Activated CD4-positive, alpha-beta T cell treated with anti-CD3 and anti-CD28 coated beads, Interleukin-10, Interleukin-2, amounts not matched to agents 100 ng/mL and 50 ng/mL, durations not matched to agents 16 hours and 8 hours (primary cell): ENCODE measurements at places on chromosomes 6 and 20.
A peak's percentile ranks its signal among the peaks of the same experiment; 100 is the strongest.

DNA sequence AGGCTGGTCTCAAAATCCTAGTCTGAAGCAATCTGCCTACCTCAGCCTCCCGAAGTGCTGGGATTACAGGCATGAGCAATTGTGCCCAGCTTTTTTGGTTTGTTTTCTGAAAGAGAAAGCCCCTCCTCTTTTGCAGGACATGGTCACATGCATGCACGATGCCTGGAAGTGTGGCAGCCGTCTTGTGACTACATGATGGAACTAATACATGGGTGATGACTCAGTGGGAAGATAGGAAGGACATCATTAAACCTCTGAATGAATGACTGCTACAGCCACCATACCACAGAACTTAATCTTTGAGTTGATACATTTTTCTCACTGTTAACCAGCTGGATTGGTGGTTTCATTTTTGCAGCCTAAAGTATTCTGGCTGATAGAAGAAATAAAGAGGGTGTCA, 13.4 kb upstream of the CTNNBL1 start:
- DNase-seq, result peak; percentile 15

GRCh38 chr6:69624944-69625343, 171.9 kb downstream of the LMBRD1 start:
- DNase-seq, result no peak

GRCh38 chr20:48956052-48956451, 34.5 kb downstream of the ARFGEF2 start:
- DNase-seq, result no peak

DNA sequence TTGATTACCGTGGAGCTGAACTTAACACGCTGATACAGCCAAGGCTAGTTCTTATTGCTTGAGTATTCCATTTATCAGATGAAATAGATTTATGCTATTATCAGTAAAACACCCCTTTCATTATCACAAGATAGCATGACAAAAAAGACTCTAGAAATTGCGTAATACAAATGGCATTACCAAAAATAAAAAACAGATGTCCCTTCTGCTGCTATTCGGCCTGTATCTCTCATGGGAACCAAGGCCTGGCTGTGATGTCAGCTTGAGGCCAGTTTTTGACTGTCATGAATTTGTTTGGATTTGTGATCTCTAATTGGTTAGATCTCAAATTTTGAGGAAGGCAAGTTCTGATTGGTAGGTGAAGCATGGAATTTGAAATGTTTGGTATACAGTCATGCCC, 25.2 kb downstream of the MEI4 start:
- no peak for DNase-seq

- peak; percentile 19 for DNase-seq
These were observed 80.5 kb downstream of the SMPDL3A start for GRCh38 chr6:122869437-122870024.

DNA sequence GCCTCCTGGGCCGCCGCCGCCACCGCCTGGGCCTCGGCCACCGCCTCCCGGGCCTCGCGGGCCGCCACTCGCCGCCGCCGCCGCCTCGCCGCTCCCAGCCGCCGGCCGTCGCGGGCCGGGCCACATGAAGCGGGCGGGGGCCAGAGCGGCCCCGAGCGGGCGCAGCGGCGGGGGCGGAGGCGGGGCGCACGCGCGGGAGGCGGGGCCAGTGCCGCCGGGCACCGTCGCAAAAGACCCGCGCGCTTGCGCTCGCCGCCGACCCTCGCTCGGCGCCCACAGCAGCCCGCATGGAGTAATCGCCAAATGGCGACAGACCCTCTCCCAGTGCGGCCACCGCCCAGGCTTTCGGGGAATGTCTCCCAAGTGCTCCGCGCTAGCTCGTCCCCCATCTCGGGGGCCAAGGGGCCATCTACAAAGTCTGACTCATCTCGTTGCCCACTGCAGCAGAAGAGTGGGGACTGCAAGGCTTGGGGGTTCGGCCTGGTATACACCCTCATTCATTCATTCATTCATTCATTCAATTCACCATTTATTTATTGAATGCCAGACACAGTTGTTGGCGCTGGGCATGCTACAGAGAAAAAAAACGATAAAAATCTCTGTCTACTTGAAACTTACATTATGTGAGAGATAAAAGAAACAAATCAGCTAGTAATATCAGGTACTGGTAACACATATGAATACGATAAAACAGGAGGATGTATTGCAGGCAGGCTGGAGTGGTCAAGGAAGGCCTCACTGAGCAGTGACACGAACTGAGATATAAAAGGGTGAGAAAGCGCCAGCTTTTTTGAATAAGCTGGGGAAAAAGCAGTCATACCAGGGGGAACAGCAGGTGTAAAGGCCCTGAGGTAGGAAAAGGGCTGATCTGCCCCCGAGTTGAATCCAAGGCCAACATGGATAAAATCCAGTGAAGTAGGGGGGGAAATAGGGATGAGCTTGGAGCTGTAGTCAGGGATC, at the start of gene B4GALT5:
TSS of gene B4GALT5 (minus strand) at position 126 of the 960 bp plus-strand sequence. CDS start 188 bp downstream, outside the sequence.
- peak; percentile 82 for DNase-seq

- DNase-seq, result no peak
These were observed 13.0 kb downstream of the PNISR start for GRCh38 chr6:99412065-99412464.

- DNase-seq, result peak; percentile 63
These were observed at the start of gene DNAAF9 for GRCh38 chr20:3407040-3407770. Gene DNAAF9, minus strand, starts transcription at chr20:3407669. Its CDS starts 112 bp downstream, at chr20:3407557.
